ENCODE measurements at places on chromosomes 11 and 22.

DNA sequence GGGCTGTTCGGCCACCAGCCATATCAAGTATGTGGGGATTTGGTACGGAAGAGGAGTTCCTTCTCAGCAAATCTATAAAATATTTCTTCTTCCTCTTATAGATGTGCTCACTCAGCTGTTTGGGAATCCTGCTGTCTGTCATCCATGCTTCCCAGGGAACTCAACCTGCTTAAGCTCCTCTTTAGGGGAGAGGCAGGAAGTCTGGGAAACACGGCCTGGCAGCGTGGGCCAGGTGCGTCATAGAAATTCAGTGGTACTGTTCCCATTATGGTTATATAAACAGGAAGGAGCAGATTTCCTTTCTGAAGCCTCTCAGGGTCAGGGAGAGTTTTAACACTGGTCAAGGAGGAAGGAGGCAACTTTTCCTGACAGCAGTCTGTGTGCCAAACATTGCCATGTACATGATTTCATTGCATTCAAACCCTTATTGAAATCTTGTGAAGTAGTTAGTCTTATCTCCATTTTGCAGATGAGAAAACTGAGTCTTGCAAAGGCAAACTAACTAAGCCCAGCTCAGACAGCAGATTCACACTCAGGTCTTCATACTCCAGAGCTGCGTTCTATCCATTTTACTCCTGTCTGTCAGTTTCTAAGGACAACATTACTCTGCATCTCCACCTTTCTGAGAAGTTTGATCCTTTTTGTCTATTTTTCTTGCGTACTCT lies 35.4 kb upstream of the AMOTL1 start:
- no peaks in the 10 kb centered on the region for H3K36me3 ChIP-seq
- no peak overlapping the region for H3K4me3 ChIP-seq
- H3K4me1 ChIP-seq, result peaks cover 64% of the 10 kb centered on the region
- peak overlapping the region; percentile 96 for H3K27ac ChIP-seq

GRCh38 chr22:28710107-28710506 lies 30.5 kb upstream of the TTC28 start:
- no peak for DNase-seq
- H3K27me3 ChIP-seq, result no peaks in the 10 kb centered on the region
- no peak overlapping the region for H3K4me3 ChIP-seq

- no peak for DNase-seq
- no peak overlapping the region for H3K27ac ChIP-seq
- H3K36me3 ChIP-seq, result peaks cover 25% of the 10 kb centered on the region
- H3K4me1 ChIP-seq, result peaks cover 54% of the 10 kb centered on the region
- peaks cover 39% of the 10 kb centered on the region for H3K27me3 ChIP-seq
These were observed 5.7 kb downstream of the PDGFB start for GRCh38 chr22:39238966-39239505.

DNA sequence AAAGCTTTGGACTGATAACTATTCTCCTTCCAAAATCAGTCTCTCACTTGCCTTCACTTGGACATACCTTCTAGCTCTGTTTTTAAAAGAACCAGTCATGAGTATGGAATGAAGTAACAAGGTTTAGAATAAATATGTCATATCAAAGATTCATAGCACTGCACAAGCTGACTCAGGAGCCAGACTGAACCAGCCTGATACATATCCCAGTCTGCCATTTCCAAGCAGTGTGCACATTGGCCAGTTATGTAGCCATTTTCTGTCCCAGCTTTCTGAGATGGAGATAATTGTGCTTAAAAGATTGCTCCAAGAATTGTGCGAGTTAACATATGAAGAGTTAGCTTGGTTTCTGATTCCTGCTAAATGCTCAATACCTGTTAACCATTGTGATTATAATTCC lies 311.3 kb downstream of the C11orf87 start:
- no peak overlapping the region for H3K4me3 ChIP-seq
- no peaks in the 10 kb centered on the region for H3K36me3 ChIP-seq
- no peak for DNase-seq
- H3K27ac ChIP-seq, result no peak overlapping the region
- H3K27me3 ChIP-seq, result no peaks in the 10 kb centered on the region

DNA sequence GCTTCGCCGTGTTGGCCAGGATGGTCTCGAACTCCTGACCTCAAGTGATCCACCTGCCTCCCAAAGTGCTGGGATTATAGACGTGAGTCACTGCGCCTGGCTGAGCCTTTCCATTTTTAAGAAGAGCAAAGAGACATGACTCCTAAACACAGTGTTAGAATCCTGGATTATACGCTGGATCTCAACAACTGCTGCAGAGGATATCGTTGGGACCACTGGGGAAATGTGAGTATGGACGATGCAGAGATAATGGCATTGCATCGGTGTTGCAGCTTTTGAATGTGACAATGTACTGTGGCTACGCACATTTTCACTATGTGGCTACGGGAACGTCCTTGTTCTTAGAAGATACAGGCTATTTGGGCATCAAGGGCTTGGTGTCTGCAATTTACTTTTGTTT lies 6.2 kb downstream of the MRGPRF start:
- H3K27ac ChIP-seq, result no peak overlapping the region
- no peaks in the 10 kb centered on the region for H3K4me1 ChIP-seq
- peaks cover 13% of the 10 kb centered on the region for H3K27me3 ChIP-seq
- H3K4me3 ChIP-seq, result no peak overlapping the region
- no peak for DNase-seq
- no peaks in the 10 kb centered on the region for H3K36me3 ChIP-seq

DNA sequence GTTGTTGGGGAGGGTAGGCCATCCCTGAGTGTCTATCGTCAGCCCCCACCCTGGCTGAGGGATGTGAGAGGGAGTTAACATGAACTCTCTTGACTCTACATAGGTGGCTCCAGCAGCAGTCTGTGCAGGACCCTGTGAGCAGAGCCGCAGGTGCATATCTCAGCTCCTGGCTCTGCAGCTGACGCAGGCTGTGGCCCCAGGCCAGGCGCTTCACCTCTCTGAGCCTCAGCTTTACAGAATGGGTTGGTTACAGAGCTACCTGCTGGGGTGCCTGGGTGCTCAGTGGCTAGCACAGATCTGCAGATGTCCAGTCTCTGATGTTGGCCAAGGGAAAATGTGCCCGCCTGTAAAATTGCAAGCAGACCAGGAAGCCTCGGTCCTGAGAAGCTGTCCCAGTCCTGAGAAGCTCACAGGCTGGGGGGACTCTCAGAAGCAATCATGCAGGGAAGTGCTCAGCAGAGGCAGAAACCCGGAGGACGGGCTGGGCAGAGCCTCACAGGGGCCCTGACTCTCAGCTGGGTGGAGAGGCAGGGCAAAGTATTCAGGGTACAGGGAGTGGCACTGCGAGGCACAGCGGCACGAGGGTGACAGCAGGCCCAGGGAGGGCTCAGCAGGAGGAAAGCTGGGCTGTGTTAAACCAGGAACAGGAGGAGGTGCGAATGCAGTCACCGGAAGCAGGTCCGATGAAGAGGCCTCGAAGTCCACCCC lies 15.9 kb upstream of the LRP5 start:
- H3K4me1 ChIP-seq, result no peaks in the 10 kb centered on the region
- peaks cover 1% of the 10 kb centered on the region for H3K27me3 ChIP-seq
- no peak overlapping the region for H3K4me3 ChIP-seq
- no peak for DNase-seq
- no peak overlapping the region for H3K27ac ChIP-seq

DNA sequence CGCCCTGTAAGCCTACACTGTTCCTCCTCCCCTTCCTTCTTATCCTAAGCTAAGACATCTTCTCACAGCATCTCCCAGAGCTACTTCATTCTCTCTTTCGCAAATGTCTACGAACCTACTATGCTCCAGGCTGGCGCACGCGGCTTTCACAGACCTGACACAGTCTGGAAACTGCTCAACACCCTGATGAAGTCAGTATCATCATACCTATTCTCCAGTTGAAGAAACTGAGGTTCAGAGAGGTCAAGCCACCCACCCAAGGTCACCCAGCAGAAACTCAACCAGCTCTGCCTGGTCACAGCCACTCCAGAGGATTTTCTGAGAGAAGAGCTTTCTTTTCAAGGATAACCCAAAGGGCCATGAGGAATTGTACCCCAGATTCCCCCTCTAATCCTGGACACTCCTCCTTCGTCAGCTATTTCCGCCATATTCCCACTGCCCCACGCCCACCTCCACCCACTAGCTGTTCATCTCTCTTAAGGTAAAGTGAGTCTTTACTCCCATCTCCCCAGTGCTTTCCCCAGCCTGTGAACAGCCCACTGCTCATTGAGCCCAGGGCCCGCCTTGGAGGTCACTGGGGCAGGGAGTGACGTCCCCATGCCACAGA lies 1.8 kb downstream of the KCNJ4 start:
- H3K27ac ChIP-seq, result no peak overlapping the region
- H3K4me1 ChIP-seq, result peaks cover 2% of the 10 kb centered on the region
- peak overlapping the region; percentile 76 for H3K4me3 ChIP-seq
- peaks cover 6% of the 10 kb centered on the region for H3K36me3 ChIP-seq
- no peak for DNase-seq
- H3K27me3 ChIP-seq, result peaks cover 23% of the 10 kb centered on the region

DNA sequence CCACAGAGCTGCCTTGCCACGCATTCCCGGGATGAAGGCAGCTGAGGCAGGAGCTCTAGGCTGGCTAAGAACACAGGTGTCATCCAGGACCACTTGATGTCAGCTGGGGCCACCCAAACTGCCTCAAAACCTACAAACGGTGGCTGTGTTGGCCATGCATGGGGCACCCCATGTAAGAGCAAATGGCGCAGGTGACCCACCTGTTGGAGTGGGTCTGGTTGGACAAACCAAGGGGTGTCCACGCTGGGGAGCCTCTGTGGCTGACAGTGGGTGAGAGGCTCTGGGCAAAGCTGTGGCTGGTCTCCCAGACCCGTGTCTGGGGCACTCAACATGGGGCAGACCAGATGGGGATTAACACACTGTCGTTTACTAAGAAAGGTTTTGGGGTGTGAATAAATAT lies 19.0 kb upstream of the SYT8 start:
- no peak overlapping the region for H3K27ac ChIP-seq
- DNase-seq, result no peak

DNA sequence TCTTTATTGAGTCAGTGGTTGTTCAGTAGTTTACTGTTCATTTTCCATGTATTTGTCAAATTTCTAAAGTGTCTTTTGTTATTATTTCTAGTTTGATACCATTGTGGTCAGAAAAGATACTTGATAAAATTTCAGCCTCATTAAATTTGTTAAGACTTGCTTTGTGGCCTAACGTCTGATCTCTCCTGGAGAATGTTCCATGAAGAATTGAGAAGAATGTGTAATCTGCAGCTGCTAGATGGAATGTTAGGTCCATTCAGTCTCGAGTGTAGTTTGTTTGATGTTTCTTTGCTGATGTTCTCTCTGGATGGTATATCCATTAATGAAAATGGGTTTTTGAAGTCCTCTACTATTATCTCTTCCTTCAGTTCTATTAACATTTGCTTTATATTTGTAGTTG lies 394.7 kb upstream of the ANO5 start:
- H3K4me1 ChIP-seq, result no peaks in the 10 kb centered on the region
- no peak overlapping the region for H3K27ac ChIP-seq
- no peaks in the 10 kb centered on the region for H3K36me3 ChIP-seq
- no peak for DNase-seq
